Transverse colon (tissue), 4 donors: ENCODE measurements at places on chromosomes 12 and 14. TPM values are rescaled to one million over a fixed set of nuclear protein-coding genes. Genes with fewer than 3 reads are reported as not detected.

GRCh38 chr14:100130521-100130920 is 28.9 kb downstream of the DEGS2 start:
- H3K27me3 ChIP-seq, result no peaks in the 10 kb centered on the region
- H3K4me3 ChIP-seq, result no peak overlapping the region
- no peak for DNase-seq
- no peaks in the 10 kb centered on the region for H3K4me1 ChIP-seq

GRCh38 chr12:127063339-127064072 is 1203.5 kb upstream of the TMEM132C start:
- no peak overlapping the region for H3K27ac ChIP-seq
- no peaks in the 10 kb centered on the region for H3K4me1 ChIP-seq
- no peak overlapping the region for H3K4me3 ChIP-seq
- no peaks in the 10 kb centered on the region for H3K36me3 ChIP-seq
- H3K27me3 ChIP-seq, result no peaks in the 10 kb centered on the region
- DNase-seq, result no peak

DNA sequence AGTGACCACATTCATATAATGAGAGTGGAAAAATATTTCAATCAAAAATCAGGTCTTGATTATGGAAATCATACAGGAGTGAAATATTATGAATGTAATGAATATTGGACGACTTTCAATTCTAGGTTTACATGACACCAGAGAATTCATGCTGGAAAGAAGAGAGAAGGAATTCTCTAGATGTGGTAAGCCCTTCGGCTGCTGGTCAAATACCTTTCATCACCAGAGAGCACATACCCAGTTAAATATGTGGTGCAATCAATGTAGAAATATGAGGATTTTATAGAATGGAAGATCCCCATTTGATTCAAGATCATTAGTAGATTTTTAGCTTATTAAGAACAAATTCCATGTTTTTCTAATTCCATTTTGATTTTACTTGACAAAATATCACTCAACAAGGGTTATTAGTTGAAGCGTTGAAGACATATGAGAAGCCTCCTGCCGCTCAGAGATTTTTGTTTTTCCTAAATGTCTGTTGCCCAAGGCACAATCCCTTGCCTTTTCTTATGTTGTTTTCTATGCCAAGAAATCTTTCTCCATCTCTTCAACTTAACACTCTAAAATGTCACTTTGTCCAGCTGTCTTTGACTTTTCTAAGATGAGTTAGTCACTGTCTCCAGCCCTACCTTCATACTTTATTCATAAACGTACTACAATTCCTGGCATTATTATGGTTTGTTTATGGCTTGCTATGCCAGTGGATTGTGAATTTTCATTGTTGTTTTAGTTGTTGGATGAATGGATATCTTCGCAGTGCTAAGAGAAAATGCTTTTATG is 72.8 kb upstream of the ZDHHC17 start:
- H3K4me3 ChIP-seq, result no peak overlapping the region
- no peaks in the 10 kb centered on the region for H3K27me3 ChIP-seq
- no peak for DNase-seq
- H3K4me1 ChIP-seq, result no peaks in the 10 kb centered on the region

DNA sequence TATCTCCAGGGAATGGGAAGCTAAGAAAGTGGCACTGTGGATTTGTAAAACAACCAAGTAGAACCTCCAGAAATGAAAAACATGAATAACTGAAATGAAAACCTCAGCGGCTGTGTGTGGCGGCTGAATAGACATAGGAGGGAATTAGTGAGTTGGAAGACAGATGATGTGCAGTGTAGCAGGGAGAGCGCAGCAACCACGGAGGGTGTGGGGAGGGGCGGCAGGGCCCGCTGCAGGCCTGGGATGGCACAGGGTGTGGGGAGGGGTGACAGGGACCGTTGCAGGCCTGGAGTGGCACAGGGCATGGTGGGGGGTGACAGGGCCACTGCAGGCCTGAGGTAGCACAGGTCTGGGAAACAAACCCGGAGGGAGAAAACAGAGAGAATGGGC is 51.1 kb downstream of the BEGAIN start:
- no peak overlapping the region for H3K4me3 ChIP-seq
- H3K4me1 ChIP-seq, result peaks cover 15% of the 10 kb centered on the region
- no peaks in the 10 kb centered on the region for H3K36me3 ChIP-seq
- H3K27me3 ChIP-seq, result no peaks in the 10 kb centered on the region
- no peak overlapping the region for H3K27ac ChIP-seq

DNA sequence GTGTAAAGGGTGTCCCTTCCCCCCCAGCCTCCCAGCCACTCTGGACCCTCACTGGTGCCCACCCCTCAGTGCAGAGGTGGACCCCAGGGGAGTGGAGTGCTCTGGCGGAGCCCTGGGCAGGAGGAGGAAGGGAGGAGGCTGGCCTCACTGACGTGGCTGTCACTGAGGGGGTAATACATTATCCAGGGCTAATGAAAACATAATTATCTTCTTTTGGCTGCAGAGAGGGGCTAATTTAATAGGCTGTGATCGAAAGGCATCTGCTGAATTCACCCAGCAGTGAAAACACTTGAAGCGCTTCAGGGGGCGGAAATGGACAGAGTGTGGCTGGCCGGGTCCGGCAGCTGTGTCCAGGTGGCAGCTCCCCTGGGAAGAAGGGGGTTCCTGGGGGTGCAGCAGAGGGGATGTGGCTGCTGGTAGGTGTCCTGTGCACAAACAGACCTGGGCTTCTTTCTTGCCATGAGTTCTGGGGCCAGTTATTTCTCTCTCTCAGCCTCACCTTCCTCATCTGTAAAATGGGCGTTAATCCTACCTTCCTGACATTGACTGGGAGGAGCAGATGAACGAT is 3.7 kb upstream of the NOS1 start:
- H3K27ac ChIP-seq, result no peak overlapping the region
- DNase-seq, result no peak
- H3K4me1 ChIP-seq, result no peaks in the 10 kb centered on the region
- H3K36me3 ChIP-seq, result no peaks in the 10 kb centered on the region
- no peak overlapping the region for H3K4me3 ChIP-seq

- H3K36me3 ChIP-seq, result no peaks in the 10 kb centered on the region
- no peak overlapping the region for H3K4me3 ChIP-seq
Measured at GRCh38 chr12:98317939-98318899, 197.2 kb upstream of the TMPO start.

- no peaks in the 10 kb centered on the region for H3K27me3 ChIP-seq
- H3K36me3 ChIP-seq, result no peaks in the 10 kb centered on the region
- peaks cover 10% of the 10 kb centered on the region for H3K4me1 ChIP-seq
- no peak overlapping the region for H3K4me3 ChIP-seq
- no peak for DNase-seq
Measured at GRCh38 chr12:64760808-64761573, 1.8 kb upstream of the GNS start.

GRCh38 chr12:44847888-44848702 is 28.0 kb downstream of the NELL2 start:
- H3K36me3 ChIP-seq, result no peaks in the 10 kb centered on the region
- H3K4me3 ChIP-seq, result no peak overlapping the region
- H3K27me3 ChIP-seq, result no peaks in the 10 kb centered on the region
- no peaks in the 10 kb centered on the region for H3K4me1 ChIP-seq
- no peak overlapping the region for H3K27ac ChIP-seq
- DNase-seq, result peak; percentile 17

DNA sequence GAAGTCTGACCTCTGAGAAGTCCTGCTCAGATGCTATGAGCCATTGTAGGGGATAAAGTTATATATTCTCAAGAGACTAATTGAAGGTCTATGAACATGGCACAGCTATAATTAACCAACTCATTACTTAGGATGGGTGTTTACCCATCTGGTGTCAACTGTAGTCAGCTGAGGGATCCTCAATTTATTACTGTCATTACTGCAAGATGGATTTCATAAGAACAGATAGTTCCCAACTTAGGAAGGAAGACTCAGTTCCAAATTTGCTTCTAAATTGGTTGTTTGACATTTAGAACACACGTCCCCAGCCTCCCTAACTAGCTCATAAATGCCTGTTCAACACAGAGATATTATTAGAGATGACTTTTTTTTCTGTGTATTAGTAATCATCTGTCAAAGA is 81.4 kb downstream of the FRMD6 start:
- no peak for DNase-seq
- H3K36me3 ChIP-seq, result peaks cover under 1% of the 10 kb centered on the region
- no peaks in the 10 kb centered on the region for H3K27me3 ChIP-seq
- no peak overlapping the region for H3K27ac ChIP-seq
- no peak overlapping the region for H3K4me3 ChIP-seq

- DNase-seq, result no peak
- H3K4me3 ChIP-seq, result no peak overlapping the region
- H3K36me3 ChIP-seq, result no peaks in the 10 kb centered on the region
- H3K4me1 ChIP-seq, result peaks cover 28% of the 10 kb centered on the region
Measured at GRCh38 chr14:53542732-53543131, 389.6 kb upstream of the DDHD1 start.

DNA sequence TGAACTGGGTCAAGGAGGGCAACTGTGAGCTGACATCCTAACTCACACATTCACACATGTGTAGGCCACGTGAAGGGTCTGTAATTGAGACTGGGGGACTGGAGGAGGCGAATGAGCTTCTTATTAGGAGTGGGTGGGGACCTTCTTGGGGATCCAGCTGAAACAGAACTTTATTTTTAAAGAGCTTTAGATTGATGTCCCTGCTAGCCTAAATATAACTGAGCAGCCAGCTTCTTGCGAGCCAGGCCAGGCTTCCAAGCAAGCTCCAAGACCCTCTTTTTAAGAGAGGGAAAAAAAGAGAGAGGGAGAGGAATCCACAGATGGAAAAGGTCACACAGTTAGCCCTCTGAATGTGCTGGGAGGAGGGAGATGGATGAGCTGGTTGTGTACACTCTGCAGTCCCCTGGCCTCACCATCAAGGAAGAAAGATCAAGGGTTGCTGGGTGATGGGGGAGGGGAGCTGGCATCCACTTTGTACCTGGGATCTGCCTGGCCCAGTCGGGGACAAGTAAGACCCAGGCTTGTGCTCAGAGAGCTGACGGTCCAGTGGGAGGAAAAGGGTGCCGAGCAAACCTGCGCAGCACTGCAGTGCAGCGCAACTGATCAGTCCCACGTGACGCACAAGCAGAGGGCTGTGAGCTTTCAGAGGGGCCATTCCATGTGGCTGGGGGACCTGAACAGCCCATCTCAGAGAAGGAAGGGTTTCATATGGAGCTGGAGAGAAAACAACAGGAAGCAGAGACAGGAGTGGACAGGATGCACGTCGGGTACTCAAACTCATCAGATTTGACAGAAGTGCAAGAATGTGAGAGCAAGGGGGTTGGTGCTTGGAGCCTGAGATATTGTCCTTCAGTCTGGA is 154.5 kb downstream of the ZFP36L1 start:
- no peaks in the 10 kb centered on the region for H3K36me3 ChIP-seq
- H3K4me3 ChIP-seq, result no peak overlapping the region
- peaks cover 12% of the 10 kb centered on the region for H3K4me1 ChIP-seq
- peak overlapping the region; percentile 80 for H3K27ac ChIP-seq
- no peak for DNase-seq

DNA sequence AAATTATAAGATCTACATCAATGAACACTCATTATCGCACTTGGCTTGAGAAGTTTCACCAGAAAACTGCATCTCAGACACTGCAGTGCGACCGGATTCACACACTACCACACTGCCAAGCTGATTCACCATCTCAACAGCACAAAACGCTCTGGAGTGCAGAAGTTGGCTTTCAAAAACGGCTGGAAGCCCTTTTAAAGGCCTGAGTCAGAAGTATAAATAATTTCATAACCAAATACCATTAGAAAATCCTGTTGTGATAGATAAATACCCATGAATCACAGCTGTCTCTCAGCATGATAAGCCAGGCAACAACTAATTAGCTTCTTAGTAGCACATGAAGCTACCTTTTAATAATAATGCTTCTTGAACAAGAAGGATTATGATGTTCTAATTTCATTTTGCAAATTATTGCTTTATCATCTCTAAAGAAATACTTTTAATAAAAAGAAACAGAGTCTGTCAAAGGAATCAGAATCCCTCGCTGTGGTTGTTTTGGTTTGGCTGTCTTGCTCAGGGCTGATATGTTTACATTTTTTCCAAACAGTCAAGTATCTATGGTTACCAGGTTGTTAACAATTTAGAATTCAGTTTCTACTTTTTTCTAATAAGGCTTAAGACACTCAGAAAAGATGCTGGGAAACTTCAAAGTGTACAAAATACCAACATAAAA is 51.2 kb downstream of the SLC2A13 start:
- peaks cover 31% of the 10 kb centered on the region for H3K4me1 ChIP-seq
- H3K27ac ChIP-seq, result peak overlapping the region; percentile 57
- no peaks in the 10 kb centered on the region for H3K36me3 ChIP-seq
- H3K27me3 ChIP-seq, result no peaks in the 10 kb centered on the region
- no peak overlapping the region for H3K4me3 ChIP-seq

DNA sequence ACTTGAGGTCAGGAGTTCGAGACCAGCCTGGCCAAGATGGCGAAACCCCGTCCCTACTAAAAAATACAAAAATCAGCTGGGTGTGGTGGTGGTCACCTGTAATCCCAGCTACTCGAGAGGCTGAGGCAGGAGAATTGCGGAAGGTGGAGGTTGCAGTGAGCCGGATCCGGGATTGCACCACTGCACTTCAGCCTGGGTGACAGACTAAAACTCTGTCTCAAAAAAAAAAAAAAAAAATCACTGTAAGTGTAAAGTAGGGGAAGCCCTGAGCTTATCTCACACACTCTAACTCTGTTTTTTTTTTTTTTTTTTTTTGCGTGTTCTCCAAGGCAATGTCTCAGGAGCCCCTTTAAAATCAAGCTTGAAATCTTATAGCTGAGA is 421 bp upstream of the RBMS2 start:
- H3K4me3 ChIP-seq, result peak overlapping the region; percentile 51
- peak overlapping the region; percentile 90 for H3K27ac ChIP-seq
- H3K36me3 ChIP-seq, result no peaks in the 10 kb centered on the region
- no peaks in the 10 kb centered on the region for H3K27me3 ChIP-seq

DNA sequence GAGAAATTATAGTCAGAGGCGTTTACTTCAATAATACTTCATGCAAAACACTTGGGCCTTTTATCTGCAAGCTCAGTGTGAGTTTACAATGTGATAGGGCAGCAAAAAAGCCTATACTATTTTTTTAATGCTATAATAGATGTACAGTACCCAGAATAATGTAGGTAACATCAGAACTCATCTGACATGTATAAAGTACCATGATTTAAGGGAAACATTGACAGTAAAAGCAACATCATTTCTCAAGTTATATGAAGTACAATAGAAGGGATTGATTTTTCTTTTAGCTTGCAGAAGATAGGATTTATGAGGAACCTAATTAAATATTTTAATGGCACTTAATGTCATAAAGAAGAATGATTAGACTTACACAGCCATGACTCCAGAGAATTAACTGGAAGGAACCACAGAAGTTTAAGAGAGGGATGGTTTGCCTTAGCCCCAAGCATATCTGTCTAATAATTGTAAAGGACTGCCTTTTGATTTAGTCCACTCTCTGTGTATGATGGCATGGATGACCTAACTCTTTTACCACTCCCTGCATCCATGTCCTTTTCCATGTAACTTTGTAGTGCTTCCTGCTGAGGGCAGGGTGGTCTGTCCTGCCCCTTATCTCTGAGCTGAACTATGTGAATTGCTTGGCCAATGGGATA is 55.9 kb upstream of the MIS18BP1 start:
- H3K4me1 ChIP-seq, result no peaks in the 10 kb centered on the region
- H3K27ac ChIP-seq, result no peak overlapping the region
- no peaks in the 10 kb centered on the region for H3K27me3 ChIP-seq
- H3K36me3 ChIP-seq, result no peaks in the 10 kb centered on the region

TMTC1 gene
- total RNA-seq, result 17.1 TPM

EXOC3L4 gene
- total RNA-seq, result 15.2 TPM

NKX2-1 gene
- not detected for total RNA-seq

DDIT3 gene
- total RNA-seq, result 27.6 TPM

EGLN3 gene
- 10.7 TPM for total RNA-seq

FICD gene
- 7.3 TPM for total RNA-seq
